GM19239 (cell line): ENCODE measurements at places on chromosomes 2 and 18.

DNA sequence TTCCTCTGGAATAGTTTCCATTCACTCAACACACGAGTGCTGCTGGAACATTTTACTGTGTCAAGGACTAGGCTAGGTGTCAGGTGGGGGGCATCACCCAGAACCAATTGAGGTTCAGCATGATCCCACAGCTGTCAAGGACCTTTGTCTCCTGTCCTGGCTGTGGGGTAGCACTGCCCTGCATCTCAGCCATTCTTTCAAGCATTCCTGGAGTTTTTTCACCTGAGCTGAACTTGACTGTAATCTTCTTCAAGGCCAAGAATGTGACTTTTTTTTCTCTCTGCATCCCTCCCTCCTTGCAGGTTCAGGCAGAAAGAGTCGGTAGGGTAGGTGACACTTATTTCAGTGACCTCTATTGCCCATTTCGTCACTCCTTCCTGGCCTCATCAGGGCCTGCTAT, 3.5 kb downstream of the MAPK4 start:
- DNase-seq, result no peak

GRCh38 chr2:237199082-237199481, 113.4 kb downstream of the COPS8 start:
- no peak for DNase-seq

DNA sequence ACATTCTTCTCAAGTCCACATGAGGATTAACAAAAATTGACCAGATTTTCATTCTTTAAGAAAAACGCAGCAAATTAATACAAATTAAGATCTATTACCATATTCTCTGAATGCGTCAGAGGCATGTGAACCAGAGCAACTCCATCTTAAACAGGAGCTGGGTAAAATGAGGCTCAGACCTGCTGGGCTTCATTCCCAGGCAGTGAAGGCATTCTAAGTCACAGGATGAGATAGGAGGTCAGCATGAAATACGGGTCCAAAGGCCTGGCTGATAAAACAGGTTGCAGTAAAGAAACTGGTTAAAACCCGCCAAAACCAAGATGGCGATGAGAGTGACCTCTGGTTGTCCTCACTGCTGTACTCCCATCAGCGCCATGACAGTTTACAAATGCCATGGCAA, 217.6 kb downstream of the RDH14 start:
- DNase-seq, result no peak

- DNase-seq, result no peak
These were observed 15.9 kb downstream of the EMX1 start for GRCh38 chr2:72933207-72933606.

GRCh38 chr2:196594158-196594557, 45.4 kb upstream of the CCDC150 start:
- no peak for DNase-seq

- no peak for DNase-seq
These were observed 728 bp downstream of the NAPG start for GRCh38 chr18:10526561-10526949.

GRCh38 chr2:37418956-37419355, 74.5 kb downstream of the QPCT start:
- DNase-seq, result no peak

DNA sequence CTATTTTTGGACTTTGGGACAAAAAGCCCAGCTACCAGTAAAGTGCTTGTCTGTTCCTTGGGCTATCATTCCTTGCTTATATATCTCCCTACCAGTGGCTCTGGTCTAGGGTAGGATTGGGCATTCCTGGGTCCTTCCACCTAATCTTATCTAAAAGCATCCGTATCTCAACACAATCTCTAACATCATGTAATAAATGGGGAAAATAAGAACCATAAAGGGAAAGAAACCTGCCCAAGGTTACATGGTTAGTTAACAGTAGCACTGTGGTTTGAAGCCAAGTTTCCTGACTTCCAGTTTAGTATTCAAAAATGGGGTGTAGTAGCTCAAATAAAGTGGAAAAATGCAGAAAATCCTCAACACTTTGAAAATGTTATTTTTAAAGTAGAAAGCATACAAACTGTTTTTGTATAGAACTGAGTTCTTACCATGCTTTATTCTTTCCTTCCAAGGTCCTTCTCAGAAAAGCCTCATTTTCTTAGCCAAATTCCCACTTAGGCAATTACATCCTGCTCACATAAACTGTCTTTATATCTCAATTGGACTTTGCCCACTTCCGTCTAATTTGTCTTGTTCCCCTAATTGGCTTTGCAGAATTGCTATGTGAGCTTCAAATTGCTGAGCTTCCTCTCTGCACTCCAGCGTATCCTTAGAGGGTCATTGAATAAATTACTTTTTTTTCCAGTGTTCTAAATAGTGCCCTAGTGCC, 273.1 kb upstream of the UBE2E3 start:
- no peak for DNase-seq

- no peak for DNase-seq
These were observed 673 bp downstream of the PCBP1 start for GRCh38 chr2:70087702-70088597.

DNA sequence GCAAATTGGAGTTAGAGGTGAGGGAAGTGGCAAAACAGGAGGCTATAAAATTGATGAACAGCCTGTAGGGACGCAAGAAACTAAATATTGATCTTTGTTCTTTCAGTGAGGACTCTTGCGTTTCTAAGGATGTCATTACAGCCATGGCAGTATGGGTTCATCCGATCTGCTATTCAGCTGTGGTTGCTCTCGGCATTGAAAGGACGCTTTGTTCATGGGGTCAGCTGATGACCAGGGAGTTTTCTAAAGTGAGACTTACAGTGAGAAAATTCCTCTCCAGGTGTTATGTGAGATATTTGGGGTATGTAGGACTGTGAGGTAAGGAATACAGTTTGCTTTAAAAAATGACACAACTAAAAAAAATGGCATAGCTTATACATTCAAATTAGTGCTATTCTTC, 52.7 kb upstream of the PELI1 start:
- no peak for DNase-seq

DNA sequence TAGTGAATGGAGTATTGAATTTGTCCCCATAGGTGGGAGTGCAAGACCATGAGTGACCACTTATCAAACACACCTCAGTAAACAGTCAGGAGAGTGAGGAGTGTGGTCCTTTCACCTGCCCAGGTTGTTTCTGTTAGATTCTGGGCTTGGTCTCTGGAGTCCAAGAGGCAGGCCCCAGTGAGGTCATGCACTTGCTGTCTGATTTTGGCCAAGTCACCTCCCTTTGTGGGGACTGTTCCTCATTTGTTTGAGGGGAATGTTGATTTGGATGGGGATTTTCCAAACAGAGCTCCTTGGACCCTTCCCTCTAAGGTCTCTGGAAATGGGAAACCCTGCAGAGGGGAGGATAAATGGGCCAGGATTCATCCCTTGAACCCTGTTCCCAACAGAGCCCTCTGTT, 7.3 kb downstream of the IL1RN start:
- no peak for DNase-seq

- DNase-seq, result no peak
These were observed 105.7 kb downstream of the MSH2 start for GRCh38 chr2:47508641-47509040.

- no peak for DNase-seq
These were observed 16.2 kb upstream of the RAB1A start for GRCh38 chr2:65146078-65146477.

DNA sequence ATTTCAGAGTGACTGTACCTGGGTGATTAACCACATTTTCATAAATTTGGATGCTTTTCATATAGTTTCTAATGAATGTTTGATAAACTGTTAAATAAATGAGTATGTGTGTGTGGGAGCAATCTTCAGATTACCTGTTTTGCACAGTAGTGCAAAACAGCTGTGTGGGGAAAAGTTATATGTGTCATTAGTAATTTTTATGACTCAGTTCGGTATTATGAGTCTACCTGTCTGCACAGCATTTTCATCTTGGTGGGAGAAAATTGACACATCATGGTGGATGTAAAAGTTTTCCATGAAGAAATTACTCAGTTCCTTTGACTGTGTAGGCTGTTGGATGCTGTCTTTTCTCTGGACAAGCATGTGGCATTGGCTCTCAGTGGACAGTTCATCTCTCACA, 43.8 kb downstream of the LTBP1 start:
- no peak for DNase-seq

DNA sequence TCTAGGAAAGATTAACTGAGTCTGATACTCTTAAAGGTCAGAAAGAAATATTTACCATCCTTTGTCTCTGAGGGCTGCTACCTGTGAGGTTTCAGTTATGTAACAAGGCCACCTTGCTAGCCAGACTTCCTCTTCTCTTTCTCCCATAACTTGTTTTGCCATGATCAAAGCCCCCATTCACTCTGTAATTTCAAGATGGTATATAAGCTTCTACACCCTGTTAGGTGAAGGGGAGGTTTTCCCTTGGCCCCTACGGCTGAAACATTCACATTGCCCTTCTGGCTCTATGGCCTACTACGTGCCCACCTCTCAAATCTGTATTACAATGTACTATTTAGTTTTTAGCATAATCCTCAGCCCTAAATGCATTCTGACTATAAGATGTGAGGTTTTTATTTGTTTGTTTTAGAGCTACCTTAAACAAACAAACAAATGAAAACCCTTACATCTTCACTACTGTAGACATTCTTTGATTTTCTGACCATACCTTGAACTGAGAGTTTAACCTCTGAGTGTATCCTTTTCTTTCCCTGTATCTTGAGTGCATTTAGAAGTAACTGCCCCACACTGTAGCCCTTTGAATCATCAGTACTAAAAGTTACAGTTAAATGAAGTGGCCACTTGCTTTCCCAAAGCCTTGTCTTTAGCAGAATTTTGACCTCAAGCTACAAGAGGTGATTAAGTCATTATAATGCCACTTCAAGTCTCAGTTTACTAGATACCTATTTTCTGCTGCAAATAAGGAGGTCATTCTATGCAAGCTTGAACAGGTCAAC, 332.2 kb downstream of the SOCS6 start:
- no peak for DNase-seq

DNA sequence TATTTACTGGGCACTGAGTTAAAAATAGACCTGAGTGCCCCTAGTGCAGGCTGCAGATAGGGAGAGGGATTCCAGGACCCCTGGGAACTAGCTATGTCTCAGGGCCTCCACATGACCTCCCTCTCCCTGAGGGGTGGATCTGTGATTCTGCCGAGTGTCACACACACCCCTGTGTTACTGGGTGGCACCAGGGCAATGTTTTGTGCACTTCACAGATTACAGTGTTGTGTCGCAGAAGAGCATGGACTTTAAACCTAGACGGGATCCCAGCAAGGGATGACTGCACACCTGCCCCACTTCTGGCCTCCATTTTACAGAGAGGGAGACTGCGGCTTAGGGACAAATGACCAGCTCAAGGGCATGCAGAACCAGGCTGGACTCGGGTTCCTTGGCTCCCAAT, 65.6 kb downstream of the ZFP36L2 start:
- no peak for DNase-seq

DNA sequence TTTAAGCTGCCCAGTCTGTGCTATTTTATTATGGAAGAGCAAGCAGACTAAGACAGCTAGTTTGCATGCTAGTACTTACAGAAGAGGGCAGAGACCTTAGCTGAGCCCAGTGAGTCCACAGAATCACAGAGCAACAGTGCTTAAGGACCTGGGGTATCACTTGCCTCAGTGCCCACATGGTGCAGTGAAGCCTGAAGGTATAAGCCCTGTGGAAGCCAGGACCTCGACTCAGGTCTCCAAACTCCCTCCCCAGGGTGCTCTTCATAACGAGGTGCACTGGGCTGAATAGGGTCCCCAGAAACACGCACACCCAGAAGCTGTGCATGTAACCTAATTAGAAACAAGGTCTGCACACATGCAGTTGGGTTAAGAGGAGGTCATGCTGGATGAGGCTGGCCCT, 718.1 kb downstream of the GALR1 start:
- DNase-seq, result no peak
